Right lobe of liver (tissue), 6 donors: ENCODE measurements at places on chromosomes 3 and 15. TPM values are rescaled to one million over a fixed set of nuclear protein-coding genes. Genes with fewer than 3 reads are reported as not detected.

GRCh38 chr15:74311734-74312444 lies 55.6 kb downstream of the CYP11A1 start:
- DNase-seq: no peak

GRCh38 chr3:172040981-172041963 lies 1.9 kb downstream of the FNDC3B start:
- no peak for DNase-seq

GRCh38 chr3:52032702-52033408 lies 23.5 kb downstream of the DUSP7 start:
- no peak for DNase-seq

DNA sequence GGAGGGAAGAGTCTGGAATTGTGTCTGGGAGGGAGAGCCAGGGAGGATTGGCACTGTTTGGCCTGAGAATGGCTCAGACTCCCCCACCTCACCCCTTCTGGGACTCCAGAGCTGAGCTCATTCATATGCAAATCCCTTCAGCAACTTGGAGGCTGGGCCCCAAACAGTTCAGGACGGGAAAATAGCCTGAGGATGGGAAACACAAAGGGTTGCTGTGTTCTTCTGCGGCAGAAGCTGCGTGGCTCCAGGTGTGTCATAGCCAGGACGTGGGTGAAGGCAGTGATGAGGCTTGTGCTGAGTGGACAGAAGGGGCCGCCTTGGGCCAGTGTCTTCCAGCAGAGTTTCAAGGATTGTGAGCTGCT lies 16.6 kb downstream of the MASP1 start:
- no peak for DNase-seq

GRCh38 chr15:84919106-84919667 lies 34.7 kb downstream of the SLC28A1 start:
- no peak for DNase-seq

DNA sequence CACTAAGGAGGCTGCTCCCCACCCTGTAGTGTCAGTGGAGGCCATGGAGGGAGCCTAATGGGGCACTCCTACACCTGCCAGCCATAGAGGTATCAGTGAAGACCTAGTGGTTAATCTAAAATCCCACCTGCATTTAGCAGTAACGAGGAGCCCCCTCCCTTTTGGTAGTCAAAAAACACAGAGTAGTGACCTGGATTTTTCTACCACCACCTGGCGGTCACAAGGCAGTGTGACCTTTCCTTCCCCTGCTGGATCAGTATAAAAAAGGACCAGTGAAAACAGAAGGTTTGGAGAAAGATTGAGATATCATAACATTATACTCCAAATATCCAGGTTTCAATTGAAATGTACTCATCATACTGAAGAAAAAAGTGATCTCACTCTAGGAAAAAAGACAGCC lies 241.2 kb downstream of the PYDC2 start:
- DNase-seq: no peak

GRCh38 chr3:49148159-49148558 lies 15.3 kb upstream of the LAMB2 start:
- no peak for DNase-seq

Gene CSTA
- total RNA-seq: 11.6 TPM

Gene SPATA12
- not detected for total RNA-seq
